Mesothelial cell of epicardium (in vitro differentiated cells): ENCODE measurements at places on chromosomes 12 and 14.

GRCh38 chr12:117525766-117526165 lies 164.3 kb upstream of the NOS1 start:
- peaks cover 17% of the 10 kb centered on the region for H3K27me3 ChIP-seq
- no peak overlapping the region for H3K4me3 ChIP-seq
- H3K4me1 ChIP-seq, result peaks cover 15% of the 10 kb centered on the region

GRCh38 chr12:131229426-131230339 lies 276.0 kb downstream of the ADGRD1 start:
- no peaks in the 10 kb centered on the region for H3K36me3 ChIP-seq
- H3K4me1 ChIP-seq, result peaks cover 36% of the 10 kb centered on the region
- H3K27me3 ChIP-seq, result peaks cover 11% of the 10 kb centered on the region
- no peak for DNase-seq
- H3K27ac ChIP-seq, result no peak overlapping the region

GRCh38 chr12:4700621-4701026 lies 19.6 kb upstream of the GALNT8 start:
- no peaks in the 10 kb centered on the region for H3K4me1 ChIP-seq
- H3K27me3 ChIP-seq, result no peaks in the 10 kb centered on the region
- H3K36me3 ChIP-seq, result peaks cover 4% of the 10 kb centered on the region
- no peak overlapping the region for H3K27ac ChIP-seq
- no peak overlapping the region for H3K4me3 ChIP-seq

GRCh38 chr14:53035336-53036210 lies 84.7 kb upstream of the FERMT2 start:
- peaks cover 27% of the 10 kb centered on the region for H3K36me3 ChIP-seq
- H3K4me1 ChIP-seq, result peaks cover 24% of the 10 kb centered on the region
- no peaks in the 10 kb centered on the region for H3K27me3 ChIP-seq
- H3K4me3 ChIP-seq, result no peak overlapping the region

- no peak overlapping the region for H3K27ac ChIP-seq
- no peak for DNase-seq
- H3K4me1 ChIP-seq, result no peaks in the 10 kb centered on the region
- H3K36me3 ChIP-seq, result peaks cover 12% of the 10 kb centered on the region
- no peak overlapping the region for H3K4me3 ChIP-seq
- H3K27me3 ChIP-seq, result no peaks in the 10 kb centered on the region
Observed at GRCh38 chr14:23517650-23518326, 33.8 kb downstream of the ZFHX2 start.

DNA sequence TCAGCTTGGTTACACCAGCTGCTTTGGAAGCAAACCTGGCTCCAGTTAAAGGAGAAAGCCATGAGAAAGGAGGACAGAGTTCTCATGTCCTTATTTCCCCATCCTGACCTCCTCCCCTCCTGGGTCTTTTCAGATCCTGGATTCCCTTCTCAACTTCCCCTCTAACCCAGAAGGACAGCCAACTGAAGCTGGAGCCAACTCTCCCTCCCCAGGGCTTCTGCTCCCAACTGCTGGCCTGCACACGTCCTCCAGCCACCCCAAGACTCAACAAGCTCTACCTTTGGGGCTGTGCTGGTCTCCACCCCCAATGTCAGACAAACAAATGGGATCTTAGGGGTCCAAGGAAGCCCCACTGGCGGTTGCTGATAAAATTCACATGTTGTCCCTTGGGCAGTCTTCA lies 651.1 kb upstream of the TBX3 start:
- H3K27ac ChIP-seq, result no peak overlapping the region
- no peaks in the 10 kb centered on the region for H3K27me3 ChIP-seq
- peaks cover 38% of the 10 kb centered on the region for H3K4me1 ChIP-seq
- H3K36me3 ChIP-seq, result peaks cover 4% of the 10 kb centered on the region
- DNase-seq, result no peak
- no peak overlapping the region for H3K4me3 ChIP-seq

- H3K4me3 ChIP-seq, result no peak overlapping the region
- H3K27me3 ChIP-seq, result no peaks in the 10 kb centered on the region
- peaks cover 11% of the 10 kb centered on the region for H3K4me1 ChIP-seq
- no peaks in the 10 kb centered on the region for H3K36me3 ChIP-seq
Observed at GRCh38 chr12:129607301-129607700, 296.5 kb downstream of the TMEM132D start.

- H3K27ac ChIP-seq, result no peak overlapping the region
- peaks cover 10% of the 10 kb centered on the region for H3K4me1 ChIP-seq
- H3K4me3 ChIP-seq, result no peak overlapping the region
- no peaks in the 10 kb centered on the region for H3K36me3 ChIP-seq
- no peak for DNase-seq
Observed at GRCh38 chr12:94643606-94644005, 6.8 kb downstream of the TMCC3 start.

DNA sequence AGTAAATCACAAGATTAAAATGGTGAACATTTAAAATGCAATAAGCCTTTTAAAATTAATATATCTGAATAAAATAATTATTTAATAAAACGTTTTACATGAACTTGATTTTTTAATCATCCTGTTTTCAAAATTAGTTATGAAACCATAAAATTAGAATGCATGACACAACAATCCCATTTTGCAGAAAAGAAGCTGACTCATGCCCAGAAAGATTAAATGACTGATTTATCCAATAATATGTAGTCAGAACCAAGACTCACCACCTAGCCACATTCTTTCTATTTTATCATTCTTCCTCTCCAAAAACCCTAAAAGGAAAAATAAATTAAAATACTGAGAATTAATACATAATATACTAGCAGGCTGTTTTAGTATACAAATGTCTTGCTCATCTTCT lies 83.0 kb upstream of the LGR5 start:
- DNase-seq, result no peak
- no peaks in the 10 kb centered on the region for H3K27me3 ChIP-seq

GRCh38 chr12:46926526-46926925 lies 100.7 kb upstream of the SLC38A4 start:
- H3K36me3 ChIP-seq, result peaks cover under 1% of the 10 kb centered on the region
- H3K27me3 ChIP-seq, result no peaks in the 10 kb centered on the region
- H3K4me3 ChIP-seq, result no peak overlapping the region
- no peak for DNase-seq
- no peak overlapping the region for H3K27ac ChIP-seq
- no peaks in the 10 kb centered on the region for H3K4me1 ChIP-seq

- DNase-seq, result no peak
- peaks cover 10% of the 10 kb centered on the region for H3K36me3 ChIP-seq
- H3K4me1 ChIP-seq, result peaks cover 6% of the 10 kb centered on the region
- H3K27ac ChIP-seq, result no peak overlapping the region
Observed at GRCh38 chr12:122106843-122107242, 28.3 kb downstream of the MLXIP start.

GRCh38 chr14:48527832-48528231 lies 852.4 kb upstream of the MDGA2 start:
- H3K27ac ChIP-seq, result peak overlapping the region; percentile 26
- H3K4me1 ChIP-seq, result no peaks in the 10 kb centered on the region
- H3K36me3 ChIP-seq, result no peaks in the 10 kb centered on the region
- no peak overlapping the region for H3K4me3 ChIP-seq
- H3K27me3 ChIP-seq, result no peaks in the 10 kb centered on the region

GRCh38 chr14:104563742-104564615 lies 15.6 kb upstream of the C14orf180 start:
- H3K27ac ChIP-seq, result no peak overlapping the region
- H3K4me1 ChIP-seq, result peaks cover 35% of the 10 kb centered on the region
- peaks cover 37% of the 10 kb centered on the region for H3K27me3 ChIP-seq
- peak; percentile 82 for DNase-seq
- H3K36me3 ChIP-seq, result no peaks in the 10 kb centered on the region

DNA sequence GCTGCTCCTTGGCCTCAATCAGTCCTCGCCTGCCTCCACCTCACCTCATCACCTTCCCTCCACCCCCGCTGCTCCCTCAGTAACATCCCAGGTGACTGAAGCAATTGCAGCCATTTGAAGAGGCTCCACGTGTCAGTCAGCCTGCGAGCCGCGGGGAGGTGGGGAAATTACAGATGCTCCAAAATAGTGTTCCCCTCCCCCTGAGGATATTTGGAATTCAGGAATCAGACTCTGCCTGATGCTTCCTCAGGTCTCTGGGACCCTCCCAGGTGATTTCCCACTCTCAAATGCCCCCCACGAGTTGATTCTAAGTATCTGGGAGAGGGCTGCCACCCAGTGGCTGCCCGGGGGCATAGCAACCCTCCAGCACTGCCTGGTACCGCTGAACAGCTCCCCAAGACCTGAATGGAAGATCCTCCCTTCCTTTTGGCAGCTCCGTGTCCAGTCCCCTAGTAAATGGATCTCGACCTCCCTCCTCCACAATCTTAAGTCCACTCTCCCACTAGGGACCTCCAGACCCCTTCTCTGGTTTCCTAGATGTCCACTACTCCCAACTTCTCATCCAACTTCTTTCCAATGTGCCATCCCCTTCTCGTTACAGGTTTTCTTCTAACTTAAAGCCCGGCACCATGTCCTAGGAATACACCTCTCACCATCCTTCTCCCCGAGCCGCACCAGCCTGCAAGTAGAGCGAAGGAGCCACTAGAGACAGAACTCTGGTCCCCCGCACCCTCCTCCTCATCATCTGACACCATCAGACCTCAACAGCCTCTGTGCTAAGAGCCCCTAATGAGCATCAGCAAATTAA lies 1.4 kb upstream of the ASIC1 start:
- peak overlapping the region; percentile 52 for H3K27ac ChIP-seq
- H3K36me3 ChIP-seq, result no peaks in the 10 kb centered on the region
- peak; percentile 68 for DNase-seq
- H3K27me3 ChIP-seq, result peaks cover 67% of the 10 kb centered on the region

DNA sequence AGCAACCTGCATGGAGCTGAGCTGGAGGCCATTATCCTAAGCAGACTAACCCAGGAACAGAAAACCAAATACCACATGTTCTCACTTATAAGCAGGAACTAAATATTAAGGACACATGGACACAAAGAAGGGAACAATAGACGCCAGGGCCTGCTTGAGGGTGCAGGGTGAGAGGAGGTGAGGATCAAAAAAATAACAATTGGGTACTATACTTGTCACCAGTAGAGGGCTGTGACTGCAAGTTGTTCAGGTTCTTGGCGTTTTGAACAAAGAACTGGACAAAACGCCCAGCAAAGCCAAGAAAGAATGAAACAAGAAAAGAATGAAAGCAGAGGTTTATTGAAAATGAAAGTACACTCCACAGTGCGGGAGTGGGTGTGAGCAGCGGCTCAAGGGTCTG lies 208.5 kb upstream of the NEDD1 start:
- no peak for DNase-seq
- H3K27ac ChIP-seq, result no peak overlapping the region
- peaks cover 26% of the 10 kb centered on the region for H3K27me3 ChIP-seq
- no peaks in the 10 kb centered on the region for H3K4me1 ChIP-seq

DNA sequence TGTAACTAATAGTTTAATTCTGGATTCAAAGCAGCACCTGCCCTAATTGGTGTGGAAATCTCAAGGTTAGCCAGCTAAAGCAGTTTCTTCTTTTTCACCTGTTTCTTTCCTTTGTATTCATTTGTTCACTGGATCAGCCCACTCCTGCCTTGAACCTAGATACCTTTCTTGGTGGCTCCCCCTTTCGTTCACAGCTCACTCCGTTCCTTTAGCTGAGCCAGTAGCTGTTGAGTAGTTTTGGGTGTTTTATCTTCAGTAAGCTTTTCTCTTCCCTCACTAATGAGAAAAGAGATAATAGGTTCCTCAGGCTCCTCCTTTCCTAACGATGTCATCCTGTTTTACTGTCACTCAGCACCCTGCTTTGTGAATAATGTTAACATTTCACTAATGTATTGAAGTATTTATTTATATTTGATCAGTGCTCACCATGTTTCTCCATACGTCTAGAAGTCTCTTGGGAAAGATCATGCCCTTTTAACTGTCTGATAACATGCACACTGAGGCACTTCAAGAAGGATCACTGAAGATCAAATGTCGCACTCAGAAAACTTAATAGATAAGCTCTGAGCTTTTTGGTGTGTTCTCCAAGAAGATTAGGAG lies 121.1 kb downstream of the TGFB3 start:
- H3K27me3 ChIP-seq, result no peaks in the 10 kb centered on the region
- H3K4me1 ChIP-seq, result peaks cover 31% of the 10 kb centered on the region
- no peak overlapping the region for H3K27ac ChIP-seq
- no peak for DNase-seq

DNA sequence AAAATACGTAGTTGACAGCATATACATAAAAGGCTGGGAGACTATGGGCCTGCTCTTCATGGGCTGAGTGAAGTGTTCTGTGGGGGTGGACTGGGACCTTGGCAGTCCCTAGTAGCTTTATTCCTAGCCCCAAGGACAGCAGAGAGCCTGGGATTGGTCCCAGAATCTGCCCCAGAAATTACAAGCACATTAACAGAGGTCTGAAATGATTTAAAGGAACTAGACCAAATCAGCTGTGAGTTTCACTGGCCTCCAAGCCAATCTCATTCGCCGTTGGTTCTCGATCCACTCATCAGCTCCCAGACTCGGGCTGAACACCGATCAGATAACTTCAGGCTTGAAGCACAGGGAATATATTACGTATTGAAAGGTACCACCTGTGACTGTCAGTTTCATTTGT lies 77.0 kb upstream of the PSMC1 start:
- no peak overlapping the region for H3K27ac ChIP-seq
- no peak overlapping the region for H3K4me3 ChIP-seq
- H3K4me1 ChIP-seq, result no peaks in the 10 kb centered on the region
- no peak for DNase-seq
